ENCODE measurements at places on chromosomes 1 and 21.

- no peak for DNase-seq
These were observed 95.9 kb downstream of the SPSB1 start for GRCh38 chr1:9388335-9389180.

DNA sequence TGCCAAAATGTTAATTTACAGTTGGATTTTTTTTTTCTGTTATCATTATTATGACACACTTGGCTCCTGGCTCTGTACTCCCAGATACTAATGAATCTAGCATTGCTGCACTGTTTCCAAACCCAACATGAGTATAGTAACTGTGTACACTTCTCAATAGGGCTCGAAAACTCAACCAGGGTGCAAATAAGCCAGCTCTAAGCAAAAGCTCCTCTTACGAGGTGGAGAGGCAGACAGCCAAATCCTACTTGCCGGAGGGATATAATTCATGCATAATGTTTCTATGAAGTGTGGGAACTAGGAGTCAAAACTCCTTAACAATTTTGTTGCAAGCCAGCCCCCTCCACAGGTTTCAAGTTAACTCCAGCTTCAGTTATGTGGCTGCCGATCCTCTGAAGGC lies 510.4 kb upstream of the ZP4 start:
- no peak for DNase-seq

- no peak for DNase-seq
These were observed 68.3 kb downstream of the PRRX1 start for GRCh38 chr1:170732252-170732588.

DNA sequence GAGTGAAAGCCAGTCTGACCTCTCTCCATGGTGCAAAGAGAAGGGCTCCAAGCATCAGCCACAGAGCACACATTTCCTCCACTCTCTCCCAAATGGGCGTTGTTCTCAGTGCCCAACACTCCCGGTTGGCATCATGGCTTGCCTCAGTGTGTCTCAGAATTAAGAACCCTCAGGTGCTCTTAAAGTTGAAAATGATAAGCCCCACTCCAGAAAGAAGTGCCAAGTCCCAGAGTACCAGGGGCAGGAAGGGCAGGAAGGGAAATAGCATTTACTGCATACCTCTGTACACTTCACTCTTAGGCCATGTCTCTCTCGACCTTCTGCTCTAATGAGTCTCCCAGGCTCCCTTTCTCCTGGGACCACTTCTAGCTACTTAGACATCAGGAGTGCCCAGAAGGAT lies 15.2 kb upstream of the ARHGEF2 start:
- DNase-seq, result no peak

- no peak for DNase-seq
These were observed 395.2 kb upstream of the LYPLAL1 start for GRCh38 chr1:218778257-218779126.

Measured in CD4-positive, alpha-beta T cell treated with Interleukin-6 at 100 ng/mL for 8 hours (primary cell).